ENCODE measurements at places on chromosomes 1 and 21. TPM values are rescaled to one million over a fixed set of nuclear protein-coding genes. Genes with fewer than 3 reads are reported as not detected.
A peak's percentile ranks its signal among the peaks of the same experiment; 100 is the strongest.

DNA sequence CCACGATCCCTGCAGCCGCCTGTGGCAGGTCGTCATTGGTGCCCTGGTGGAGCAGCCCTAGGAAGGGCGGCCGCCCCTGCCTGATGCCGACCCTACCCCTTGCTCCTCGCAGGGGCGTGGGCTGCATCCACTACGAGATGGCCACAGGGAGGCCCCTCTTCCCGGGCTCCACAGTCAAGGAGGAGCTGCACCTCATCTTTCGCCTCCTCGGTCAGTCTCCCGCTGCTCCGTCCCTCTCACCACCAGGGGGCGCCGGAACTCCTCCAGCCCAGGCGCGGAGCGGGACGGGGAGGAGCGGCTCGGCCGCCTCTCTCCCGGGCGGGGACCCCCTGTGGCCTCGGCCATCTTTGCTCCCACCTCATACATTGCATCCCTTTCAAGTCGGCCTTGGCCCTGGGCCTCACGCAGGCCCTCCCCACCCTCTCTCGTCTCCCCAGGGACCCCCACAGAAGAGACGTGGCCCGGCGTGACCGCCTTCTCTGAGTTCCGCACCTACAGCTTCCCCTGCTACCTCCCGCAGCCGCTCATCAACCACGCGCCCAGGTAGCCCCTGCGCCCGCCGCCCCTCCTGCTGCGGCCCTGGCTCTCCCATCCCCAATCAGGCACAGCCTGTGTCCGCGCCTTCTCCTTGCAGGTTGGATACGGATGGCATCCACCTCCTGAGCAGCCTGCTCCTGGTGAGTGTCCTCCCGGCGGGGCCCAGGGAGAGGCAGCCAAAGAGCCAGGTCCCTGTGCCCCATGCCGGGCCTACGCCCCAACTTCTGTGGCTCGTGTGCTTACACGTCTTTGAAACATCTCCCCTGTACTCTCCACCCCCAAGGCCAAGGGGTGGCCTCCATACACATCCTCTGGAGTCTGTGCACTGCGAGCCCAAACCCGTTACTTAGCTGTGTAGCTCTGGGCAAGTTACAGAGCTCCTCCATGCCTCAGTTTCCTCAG is 24.7 kb downstream of the CDK18 start:
- H3K4me3 ChIP-seq: peak overlapping the region; percentile 36
- no peaks in the 10 kb centered on the region for H3K4me1 ChIP-seq
- no peaks in the 10 kb centered on the region for H3K27me3 ChIP-seq
- peak; percentile 87 for DNase-seq

The SYNC gene
- total RNA-seq: not detected

GRCh38 chr1:22350924-22351767 is 100.5 kb upstream of the ZBTB40 start:
- no peak overlapping the region for H3K4me3 ChIP-seq
- H3K27ac ChIP-seq: no peak overlapping the region
- H3K36me3 ChIP-seq: no peaks in the 10 kb centered on the region
- H3K4me1 ChIP-seq: peaks cover 11% of the 10 kb centered on the region
- peaks cover 40% of the 10 kb centered on the region for H3K27me3 ChIP-seq

DNA sequence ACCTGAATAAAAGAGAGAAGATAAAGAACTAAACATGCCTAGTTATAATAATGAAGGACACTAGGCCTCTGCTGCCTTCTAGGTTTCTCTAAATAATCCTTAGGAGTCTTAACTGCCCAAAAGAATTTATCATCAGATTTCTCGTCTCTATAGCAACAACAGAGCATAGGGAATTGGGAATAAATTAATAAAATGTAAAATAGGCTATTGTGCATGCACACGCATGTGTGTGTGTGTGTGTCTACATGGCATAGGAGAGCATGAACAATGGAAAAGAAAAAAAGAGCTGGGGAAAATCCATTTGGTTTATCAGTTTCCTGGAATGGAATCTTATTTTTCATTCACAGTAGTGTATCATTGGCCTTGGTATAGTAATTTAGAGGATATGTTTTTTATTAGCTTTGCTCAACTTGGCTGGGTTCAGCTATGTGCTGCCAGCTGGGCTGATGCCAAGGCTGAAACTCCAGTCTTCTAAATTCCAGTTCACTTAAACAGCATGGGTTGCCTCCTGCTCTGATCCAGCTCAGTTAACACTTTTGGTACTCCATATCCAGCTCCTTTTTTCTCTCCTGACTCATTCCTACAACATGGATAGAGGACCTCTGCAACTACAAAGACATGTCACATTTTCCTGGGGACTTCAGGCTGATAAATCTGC is 80.6 kb upstream of the SLFNL1 start:
- H3K4me1 ChIP-seq: peaks cover 2% of the 10 kb centered on the region
- no peak overlapping the region for H3K27ac ChIP-seq

- H3K27ac ChIP-seq: no peak overlapping the region
- no peak overlapping the region for H3K4me3 ChIP-seq
- no peak for DNase-seq
- no peaks in the 10 kb centered on the region for H3K36me3 ChIP-seq
- H3K4me1 ChIP-seq: no peaks in the 10 kb centered on the region
Measured at GRCh38 chr1:73800376-73800775, 397.6 kb downstream of the LRRIQ3 start.

The SLC25A34 gene
- total RNA-seq: 0.43 TPM

DNA sequence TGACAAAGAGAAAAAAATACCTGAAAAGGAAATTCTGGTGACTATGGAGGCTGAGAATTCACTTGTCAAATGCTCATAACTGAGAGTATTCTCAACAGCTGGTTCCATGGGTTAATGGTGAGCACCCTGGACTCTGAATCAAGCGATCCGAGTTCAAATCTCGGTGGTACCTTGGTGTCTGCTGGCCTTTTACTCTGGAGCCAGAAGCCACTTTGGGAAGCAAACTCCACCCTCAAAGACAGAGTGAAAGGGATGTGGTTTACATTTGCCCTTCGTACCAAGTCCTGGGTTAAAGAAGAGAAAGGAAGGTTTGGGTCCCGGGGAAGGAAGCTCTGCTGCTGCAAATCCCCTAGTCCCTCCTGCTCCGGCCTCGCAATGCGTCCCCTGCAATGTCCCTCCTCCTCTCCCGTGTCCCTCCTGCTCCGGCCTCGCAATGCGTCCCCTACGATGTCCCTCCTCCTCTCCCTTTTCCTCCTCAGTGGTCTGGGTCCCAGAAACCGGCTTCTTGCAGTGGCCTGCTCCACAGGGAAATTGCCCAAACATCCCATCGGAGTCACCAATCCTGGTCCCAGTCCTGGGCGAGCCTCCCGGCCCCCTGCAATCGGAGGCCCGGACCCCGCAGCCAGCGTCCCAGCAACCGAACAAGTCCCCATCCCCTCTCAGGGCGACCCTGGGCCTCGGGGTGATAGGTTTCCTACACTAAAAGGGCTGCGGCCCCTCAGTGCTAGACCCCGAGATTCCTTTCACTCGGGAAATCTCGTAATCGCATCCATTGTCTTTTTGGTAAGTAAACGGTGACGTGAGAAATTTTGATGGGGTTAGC is 129.4 kb downstream of the PPIAL4G start:
- no peaks in the 10 kb centered on the region for H3K36me3 ChIP-seq
- H3K4me3 ChIP-seq: peak overlapping the region; percentile 63
- peaks cover 15% of the 10 kb centered on the region for H3K4me1 ChIP-seq
- H3K27me3 ChIP-seq: peaks cover 32% of the 10 kb centered on the region
- DNase-seq: peak; percentile 72
- peak overlapping the region; percentile 73 for H3K27ac ChIP-seq

The CHI3L1 gene
- 0.24 TPM for total RNA-seq

- peaks cover 29% of the 10 kb centered on the region for H3K36me3 ChIP-seq
- peaks cover 97% of the 10 kb centered on the region for H3K4me1 ChIP-seq
- H3K27ac ChIP-seq: peak overlapping the region; percentile 87
- no peaks in the 10 kb centered on the region for H3K27me3 ChIP-seq
- H3K4me3 ChIP-seq: no peak overlapping the region
Measured at GRCh38 chr1:167499106-167499505, 19.2 kb downstream of the CD247 start.

- no peaks in the 10 kb centered on the region for H3K36me3 ChIP-seq
- no peak overlapping the region for H3K4me3 ChIP-seq
- H3K4me1 ChIP-seq: peaks cover 8% of the 10 kb centered on the region
Measured at GRCh38 chr21:37041706-37042271, 31.1 kb downstream of the PIGP start.

The SPRR1B gene
- not detected for total RNA-seq

GRCh38 chr1:111503585-111504060 is at the start of the genes ADORA3 and TMIGD3:
TSS of gene ADORA3 (minus strand) at chr1:111503633. CDS start at chr1:111503354, 279 bp downstream.
TSS of gene TMIGD3 (minus strand) at chr1:111503633. CDS start at chr1:111503354, 279 bp downstream.
- peak within 1 kb of the TSS; percentile 47 for H3K27ac ChIP-seq
- H3K36me3 ChIP-seq: no peaks in the 10 kb centered on the region
- no peak for DNase-seq
- H3K4me1 ChIP-seq: peaks cover 45% of the 10 kb centered on the region
- H3K4me3 ChIP-seq: peak within 1 kb of the TSS; percentile 25
- no peaks in the 10 kb centered on the region for H3K27me3 ChIP-seq

All from activated naive CD4-positive, alpha-beta T cell treated with anti-CD3 and anti-CD28 coated beads for 36 hours (primary cell).